ENCODE measurements at places on chromosomes 13 and 19.

DNA sequence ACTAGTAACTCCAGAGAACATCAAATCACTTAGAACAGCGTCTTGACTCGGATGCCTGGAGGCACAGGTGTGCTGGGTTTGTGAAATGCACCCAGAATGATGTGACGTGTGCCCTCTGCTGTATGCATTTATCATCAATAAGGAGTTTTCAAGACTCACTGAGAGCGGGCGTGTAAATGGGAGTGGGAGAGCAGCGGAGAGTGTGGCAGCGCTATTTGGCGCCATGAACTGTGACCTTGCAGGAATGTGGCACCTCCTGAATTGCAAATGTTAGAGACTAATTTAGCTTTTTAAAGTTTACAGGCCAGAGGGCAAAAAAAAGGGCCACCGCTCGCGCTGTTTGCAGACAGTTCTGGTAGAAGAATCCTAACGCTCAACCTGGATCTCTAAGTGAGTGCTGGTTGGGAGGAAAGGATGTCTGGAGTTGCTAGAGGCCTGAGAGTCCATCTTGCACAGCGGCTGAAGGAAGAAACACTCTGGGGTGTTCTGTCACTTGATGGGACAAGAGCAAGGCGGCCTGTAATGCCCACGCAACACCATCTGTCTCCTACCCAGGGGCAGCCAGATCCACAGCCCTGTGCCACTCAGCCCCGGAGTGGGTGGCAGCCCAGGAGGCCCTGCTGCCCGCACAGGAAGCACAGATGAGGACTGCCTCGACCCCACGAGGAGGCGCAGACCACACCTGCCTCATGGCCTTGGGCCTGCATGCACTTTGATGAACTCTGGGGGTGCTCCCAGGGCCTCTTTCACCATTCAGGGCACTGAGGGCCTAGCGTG lies 19.7 kb downstream of the RANBP3 start:
- peaks cover 66% of the 10 kb centered on the region for H3K4me1 ChIP-seq
- no peak overlapping the region for H3K27ac ChIP-seq
- DNase-seq, result no peak
- H3K4me3 ChIP-seq, result no peak overlapping the region

DNA sequence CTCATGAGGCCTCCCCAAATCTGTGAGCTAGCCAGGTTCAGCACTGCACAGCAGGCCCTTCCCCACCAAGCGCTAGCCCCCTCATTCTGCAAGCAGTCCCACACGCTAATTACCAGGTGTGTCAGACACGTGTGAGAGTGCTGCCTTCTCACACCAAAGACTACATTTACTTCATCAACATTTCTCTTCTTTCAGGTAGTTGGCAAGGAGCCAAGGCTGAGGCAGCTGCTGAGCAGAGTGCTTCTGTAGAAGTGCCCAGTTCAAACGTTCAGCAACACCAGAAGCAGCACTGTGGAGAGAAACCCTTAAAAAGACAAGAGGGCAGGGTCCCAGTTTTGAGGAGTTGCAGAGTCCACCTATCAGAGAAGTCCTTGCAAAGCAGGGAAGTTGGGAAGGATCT lies 6.4 kb downstream of the ZNF773 start:
- H3K4me1 ChIP-seq, result peaks cover 3% of the 10 kb centered on the region
- peaks cover 87% of the 10 kb centered on the region for H3K36me3 ChIP-seq
- no peak overlapping the region for H3K4me3 ChIP-seq

- H3K27ac ChIP-seq, result no peak overlapping the region
- no peaks in the 10 kb centered on the region for H3K4me1 ChIP-seq
These were observed 46.3 kb upstream of the ZNF730 start for GRCh38 chr19:23070353-23071146.

DNA sequence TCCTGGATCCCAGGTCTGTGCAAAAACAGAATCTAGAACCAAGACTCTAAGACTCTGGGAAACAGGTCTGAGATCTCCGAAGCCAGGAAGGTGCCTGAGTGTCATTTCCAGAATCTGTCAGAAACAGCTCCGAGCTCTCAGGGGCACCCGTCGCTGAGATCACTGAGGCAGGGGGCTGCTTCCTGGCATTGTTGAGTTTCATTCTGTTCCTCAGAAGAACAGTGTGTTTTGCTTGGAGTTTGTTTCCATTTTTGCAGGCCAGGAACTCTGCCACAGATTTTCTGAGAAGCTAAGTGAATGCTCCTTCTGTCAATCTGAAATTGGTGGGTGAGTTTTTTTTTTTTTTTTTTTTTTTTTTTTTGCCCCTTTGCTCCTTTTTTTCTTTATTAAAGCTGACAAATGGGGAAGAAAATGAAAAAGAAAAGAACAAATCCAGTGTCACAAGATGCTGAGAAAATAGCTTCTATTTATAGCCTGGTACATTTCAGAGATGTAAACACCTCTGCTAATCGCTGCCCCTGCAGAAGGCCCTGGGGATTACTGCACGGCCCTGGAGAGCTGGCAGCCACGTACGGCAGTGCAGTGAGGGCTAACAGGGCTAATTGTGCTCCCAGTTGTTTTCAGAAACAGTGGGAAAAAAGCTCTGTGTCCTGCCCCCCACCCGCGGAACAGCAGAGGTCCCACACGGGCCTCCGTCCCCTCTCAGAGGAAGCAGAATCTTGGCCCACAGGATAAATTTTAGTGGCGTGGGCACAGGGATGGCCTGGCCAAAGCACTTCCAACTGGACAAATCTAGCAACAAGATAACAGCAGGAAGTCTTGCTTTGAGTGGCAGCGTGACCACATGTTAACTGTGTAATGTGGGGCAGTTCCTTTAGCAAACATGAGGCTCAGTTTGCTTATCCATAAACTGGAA lies 237.6 kb upstream of the IRS2 start:
- 0 out of 2 replicates have a peak, but pooled peaks cover 5% of the 10 kb centered on the region for H3K36me3 ChIP-seq
- H3K27ac ChIP-seq, result no peak overlapping the region
- H3K4me1 ChIP-seq, result peaks cover 6% of the 10 kb centered on the region

Measured in HFFc6 (cell line).